Aorta (tissue), 5 donors: ENCODE measurements at places on chromosomes 6 and 20. TPM values are rescaled to one million over a fixed set of nuclear protein-coding genes. Genes with fewer than 3 reads are reported as not detected.

- no peak for DNase-seq
Measured at GRCh38 chr20:33410081-33410742, 8.9 kb upstream of the CDK5RAP1 start.

DNA sequence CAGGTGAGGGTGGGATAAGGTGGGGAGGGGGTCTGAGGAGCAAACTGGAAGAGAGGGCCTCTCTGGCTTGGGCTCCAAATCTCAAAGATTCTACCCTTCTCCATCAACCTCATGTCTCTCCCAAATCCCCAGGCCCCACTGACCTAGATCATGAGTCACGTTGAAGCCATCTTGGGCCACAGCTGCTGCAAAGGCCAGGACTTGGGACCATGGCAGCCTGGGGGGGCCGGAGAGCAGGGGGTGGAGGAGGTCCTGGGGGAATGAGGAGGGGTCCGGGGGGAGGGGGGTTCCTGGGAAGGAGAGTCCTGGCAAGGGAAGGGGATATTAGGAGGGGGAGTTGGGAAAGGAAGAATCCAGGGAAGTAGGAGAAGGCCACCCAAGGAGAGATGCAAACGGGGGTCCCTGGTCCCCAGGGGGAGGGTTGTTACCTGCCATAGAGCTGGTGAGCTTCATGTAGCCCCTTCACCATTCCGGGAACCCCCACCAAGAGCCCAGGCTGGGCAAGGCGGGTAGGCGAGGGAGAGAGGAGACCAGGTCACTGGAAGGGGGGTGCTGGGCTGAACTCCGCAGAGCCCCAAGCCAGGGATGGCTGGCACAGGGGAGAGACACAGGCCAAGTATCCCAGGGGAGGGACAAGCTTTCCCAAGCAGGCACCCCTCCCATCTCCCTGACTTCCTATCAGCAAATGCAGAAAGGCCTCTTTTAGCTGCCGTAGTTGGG, 12.7 kb downstream of the GGT7 start:
- DNase-seq = no peak

C20orf204 gene
- 2.8 TPM for total RNA-seq

GRCh38 chr6:35305117-35305516, 7.5 kb downstream of the DEF6 start:
- no peak for DNase-seq

GRCh38 chr6:7758456-7758855, 32.6 kb downstream of the BMP6 start:
- DNase-seq = no peak

DNA sequence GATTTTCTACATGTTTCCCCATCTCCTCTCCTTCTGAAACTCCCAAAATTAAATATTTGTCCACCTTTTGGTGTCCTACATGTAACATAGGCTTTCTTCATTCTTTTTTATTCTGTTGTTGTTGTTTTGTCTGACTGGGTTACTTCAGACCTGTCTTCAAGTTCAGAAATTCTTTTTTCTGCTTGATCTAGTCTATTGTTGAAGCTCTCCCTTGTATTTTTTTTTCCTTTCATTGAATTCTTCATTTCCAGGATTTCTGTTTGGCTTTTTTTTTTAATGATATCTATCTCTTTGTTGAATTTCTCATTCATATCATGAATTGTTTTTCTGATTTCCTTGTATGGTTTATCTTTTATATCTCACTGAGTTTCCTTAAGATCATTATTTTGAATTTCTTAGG, 20.6 kb upstream of the LGSN start:
- DNase-seq = no peak

DNA sequence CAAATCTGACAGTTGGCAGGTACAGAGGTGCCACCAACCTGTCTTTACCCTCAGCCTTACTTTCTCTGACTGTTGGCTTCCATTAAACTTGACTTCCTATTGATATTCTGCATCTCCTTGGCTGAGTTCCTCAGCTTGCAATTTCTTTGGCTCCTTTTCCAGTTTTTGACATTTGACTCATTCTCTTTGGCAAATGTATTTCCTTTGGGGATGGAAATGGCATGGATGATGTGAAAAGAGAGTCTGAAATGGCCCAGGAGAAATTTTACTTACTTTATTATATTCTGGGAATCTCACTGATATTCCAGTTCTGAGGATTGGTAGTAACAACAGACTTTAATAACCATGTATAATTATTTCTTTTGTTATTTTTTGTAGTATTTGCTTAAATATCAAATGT, 255.2 kb downstream of the CD109 start:
- no peak for DNase-seq

DNA sequence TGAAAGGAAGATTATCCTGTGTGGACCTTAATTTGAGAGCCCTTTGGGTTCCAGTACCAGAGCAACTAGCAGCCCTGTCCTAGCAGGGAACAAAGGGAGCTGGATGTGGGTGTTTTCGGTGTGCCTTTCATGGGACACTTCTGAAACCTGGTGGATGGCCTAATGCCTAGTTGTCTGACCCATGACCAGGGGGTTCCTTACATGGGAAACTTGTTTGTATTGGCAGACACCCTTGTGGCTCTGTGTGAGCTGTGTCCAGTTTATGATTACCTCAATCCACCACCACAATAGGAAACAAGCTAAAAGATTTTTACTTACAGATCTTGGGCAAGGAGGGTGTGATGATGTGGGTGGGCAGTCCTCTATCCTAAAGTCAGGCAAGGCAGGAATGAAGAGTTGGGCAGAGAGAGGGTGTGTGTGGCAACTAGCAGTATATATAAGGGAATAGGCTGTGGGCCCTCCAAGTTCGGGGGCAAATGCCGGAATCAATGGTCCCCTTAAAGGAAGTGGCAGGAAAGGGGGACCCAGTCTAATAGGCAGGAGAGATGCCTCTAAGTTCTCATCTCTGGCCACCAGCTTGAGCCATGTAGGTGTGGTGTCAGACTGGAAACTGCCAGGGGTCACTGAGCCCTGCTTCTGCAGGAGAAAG, 264.6 kb downstream of the QKI start:
- no peak for DNase-seq

DNA sequence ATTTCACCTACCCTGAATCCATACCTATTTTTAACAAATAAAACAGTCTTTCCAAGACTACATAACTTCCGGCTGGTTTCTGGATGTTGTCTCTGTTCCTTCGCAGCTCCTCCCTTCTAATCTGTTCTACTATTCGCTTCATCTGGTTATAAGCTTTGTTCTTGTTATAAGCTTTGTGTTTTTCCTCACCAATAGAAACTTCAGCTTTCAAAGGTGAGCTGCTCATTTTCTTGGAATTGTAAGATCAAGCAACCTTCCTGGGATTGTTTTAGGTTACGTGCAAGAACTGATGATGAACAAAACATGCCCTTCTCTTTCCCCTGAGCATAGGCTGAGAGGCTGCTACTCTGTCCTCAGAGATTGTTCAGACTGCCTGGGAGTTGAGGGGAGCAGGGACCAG, 2.1 kb downstream of the GFOD1 start:
- DNase-seq = no peak

GRCh38 chr6:111382476-111383294, 100.3 kb downstream of the REV3L start:
- DNase-seq = peak; percentile 69

GRCh38 chr6:34248198-34248726, 544 bp downstream of the SMIM29 start:
- DNase-seq = peak; percentile 87

PCSK2 gene
- not detected for total RNA-seq

DNA sequence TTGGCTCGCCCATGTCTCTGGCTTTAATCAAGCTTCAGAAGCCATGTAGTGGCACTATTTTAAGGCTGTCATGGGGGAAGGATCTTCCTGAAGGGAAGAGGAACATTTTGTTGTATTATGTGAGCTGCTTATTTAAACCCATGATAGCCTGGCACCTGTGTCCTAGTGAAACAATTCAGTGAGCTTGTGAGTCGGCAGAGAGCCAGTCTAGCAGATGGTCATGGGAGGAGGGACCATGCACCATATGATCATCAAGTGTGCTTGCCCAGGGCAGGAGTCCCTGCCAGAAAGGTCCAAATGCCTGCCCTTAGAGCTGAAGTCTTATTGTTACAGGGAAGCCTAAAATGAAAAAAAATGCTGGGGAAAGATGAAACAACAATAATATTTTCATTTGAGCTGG, 132.9 kb downstream of the PRDM13 start:
- no peak for DNase-seq

SLC22A16 gene
- 0.69 TPM for total RNA-seq
